ENCODE measurements at places on chromosomes 5 and 9. TPM values are rescaled to one million over a fixed set of nuclear protein-coding genes. Genes with fewer than 3 reads are reported as not detected.

The IRGM gene
- 0.06 TPM for polyA plus RNA-seq

The ZNF169 gene
- polyA plus RNA-seq = 4.0 TPM

The LCP2 gene
- polyA plus RNA-seq = 28.3 TPM

The BAAT gene
- not detected for polyA plus RNA-seq

The TEX48 gene
- not detected for polyA plus RNA-seq

DNA sequence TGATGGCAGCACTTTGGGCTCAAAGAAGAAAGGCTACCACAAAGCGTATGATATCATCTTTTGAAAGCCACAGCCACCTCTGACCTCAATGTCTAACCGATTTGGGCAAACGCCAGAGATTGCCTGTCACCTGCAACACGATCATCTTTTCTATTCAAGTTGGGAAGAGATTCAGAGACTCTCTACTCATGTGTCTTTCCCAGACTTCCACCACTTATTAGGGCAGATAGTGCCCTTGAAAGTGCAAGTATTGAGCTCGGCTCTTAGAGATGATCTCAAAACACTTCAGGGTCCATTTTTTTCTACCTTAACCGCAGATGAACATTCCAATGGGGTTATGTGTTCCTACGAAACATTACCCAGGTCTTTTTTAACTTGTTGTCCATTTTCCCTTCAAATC lies 213.7 kb downstream of the DRD1 start:
- DNase-seq = no peak

DNA sequence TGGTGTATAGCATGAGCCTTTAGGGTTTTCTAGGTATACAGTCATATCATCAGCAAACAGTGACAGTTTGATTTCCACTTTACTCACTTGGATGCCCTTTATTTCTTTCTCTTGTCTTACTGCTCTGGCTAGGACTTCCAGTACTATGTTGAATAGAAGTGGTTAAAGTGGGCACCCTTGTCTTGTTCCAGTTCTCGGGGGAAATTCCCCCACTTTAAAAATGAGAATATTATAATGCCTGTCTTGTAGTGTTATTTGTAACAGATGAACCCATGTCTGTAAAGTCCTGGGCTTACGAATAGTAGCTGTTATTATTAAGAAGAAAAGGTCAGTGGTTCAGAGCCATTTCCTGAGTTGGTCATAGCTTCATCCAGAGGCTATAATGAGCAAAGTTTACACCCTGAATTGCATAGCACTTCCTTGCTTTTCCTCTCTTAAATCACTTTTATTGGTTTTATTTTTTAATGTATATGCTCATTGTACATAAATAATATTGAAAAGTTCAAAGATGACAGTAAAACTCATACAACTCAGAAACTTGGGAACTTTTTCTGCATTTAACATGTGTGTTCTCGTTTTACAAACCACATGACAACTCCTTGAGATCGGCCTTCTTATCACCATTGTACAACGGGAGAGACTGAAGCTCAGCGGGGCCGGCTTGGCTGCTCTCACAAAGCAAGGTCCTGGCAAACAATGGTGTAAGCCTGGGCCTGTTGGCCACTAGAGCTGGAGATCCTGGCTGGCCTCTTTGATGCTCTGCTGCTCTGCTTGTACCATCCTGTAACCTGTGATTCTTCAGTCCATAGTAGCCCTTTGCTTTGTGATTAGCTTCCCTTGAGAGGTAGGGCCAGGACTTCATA lies 85.2 kb downstream of the CYFIP2 start:
- no peak for DNase-seq

DNA sequence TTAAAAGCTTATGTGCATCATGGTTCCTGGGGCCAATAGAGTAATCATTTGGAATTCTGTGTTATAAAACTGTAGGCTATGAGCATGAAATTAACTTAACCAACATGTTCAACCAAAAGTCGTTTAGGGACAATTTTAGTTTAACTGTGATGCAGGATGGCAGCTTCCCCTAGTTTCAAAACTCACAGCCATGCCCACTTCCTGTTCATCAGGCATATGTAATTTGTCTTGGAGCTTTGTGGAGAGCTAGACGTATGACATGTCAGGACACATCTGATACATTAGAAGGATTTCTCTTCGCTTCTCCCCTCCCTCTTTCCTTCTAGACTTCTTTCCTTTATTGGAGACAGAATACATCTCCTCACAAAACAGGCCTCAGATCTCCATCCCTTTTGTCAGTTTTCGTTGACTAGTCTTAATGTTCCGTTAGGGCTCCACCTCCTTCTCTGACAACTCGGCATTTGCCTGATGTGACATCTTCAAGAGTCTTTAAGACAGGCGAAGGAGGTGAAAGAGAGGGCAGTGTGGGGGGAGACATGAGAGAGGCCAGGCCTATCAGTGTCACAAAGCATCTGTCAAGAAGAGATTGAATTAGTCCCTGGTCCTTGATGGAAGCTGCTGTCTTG lies 176.0 kb downstream of the MSX2 start:
- DNase-seq = no peak

- no peak for DNase-seq
Observed at GRCh38 chr9:101567725-101568350, 26.9 kb downstream of the PPP3R2 start.

DNA sequence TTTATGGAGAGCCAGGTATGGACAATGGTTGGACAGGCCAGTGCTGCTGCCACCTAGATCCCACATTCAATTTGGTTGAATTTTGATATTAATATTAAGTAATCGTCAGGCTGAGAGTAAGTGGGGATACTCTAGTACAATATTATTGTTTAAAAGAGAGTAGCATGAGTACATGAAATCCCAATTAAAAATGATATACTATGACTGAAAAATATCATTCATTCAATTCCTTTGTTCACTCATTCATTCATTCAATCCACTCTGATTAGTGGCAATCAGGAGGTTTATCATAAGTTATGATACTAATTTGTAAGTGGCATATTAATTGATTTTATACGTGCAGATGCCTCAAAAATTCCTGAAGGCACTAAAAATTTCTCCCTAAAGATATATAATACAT lies 224.2 kb downstream of the DMRT2 start:
- DNase-seq = no peak

GRCh38 chr5:126366199-126366560 lies 57.0 kb upstream of the GRAMD2B start:
- DNase-seq = no peak

- DNase-seq = no peak
Observed at GRCh38 chr5:103271570-103272289, 13.2 kb downstream of the MACIR start.

DNA sequence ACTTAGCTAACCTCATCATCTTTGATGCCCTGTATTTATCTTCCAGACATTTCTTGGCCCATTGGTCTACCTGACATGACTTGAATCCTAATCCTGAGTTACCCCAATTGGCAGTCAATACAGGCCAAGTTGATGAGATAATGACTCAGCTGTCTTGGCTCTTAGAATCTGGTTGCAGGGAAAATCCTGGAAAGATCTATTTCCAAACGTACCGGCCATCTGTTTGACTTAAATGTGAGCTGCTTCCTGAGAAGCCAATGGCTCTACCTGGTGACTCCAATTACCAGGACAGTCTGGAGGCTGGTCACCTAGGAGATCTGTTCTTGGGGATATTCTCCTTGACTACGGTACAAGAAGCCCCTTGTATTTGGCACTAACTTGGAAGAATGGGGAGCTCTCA lies 475.2 kb upstream of the BRINP1 start:
- no peak for DNase-seq

DNA sequence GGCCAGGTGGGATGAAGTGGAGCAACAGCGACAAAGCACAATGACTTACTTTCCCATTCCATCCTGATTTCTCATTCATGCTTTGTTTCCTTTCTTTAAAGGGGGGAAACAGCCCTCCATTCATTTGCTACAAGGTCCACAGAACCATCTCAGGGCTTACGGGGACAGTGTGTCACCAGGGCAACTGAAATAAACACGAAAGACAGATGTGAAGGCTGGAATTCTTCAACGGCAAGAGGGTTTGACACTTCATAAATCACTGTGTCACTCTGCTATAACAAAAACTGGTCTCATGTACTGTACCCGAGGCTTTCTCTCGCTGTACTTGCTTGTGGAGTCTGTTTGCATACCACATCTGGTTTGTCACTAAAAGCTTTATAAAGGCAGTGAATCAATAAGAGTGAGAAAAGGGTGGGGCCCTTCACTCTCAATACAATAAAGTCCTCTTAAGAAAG lies 150.8 kb downstream of the EFNA5 start:
- no peak for DNase-seq

DNA sequence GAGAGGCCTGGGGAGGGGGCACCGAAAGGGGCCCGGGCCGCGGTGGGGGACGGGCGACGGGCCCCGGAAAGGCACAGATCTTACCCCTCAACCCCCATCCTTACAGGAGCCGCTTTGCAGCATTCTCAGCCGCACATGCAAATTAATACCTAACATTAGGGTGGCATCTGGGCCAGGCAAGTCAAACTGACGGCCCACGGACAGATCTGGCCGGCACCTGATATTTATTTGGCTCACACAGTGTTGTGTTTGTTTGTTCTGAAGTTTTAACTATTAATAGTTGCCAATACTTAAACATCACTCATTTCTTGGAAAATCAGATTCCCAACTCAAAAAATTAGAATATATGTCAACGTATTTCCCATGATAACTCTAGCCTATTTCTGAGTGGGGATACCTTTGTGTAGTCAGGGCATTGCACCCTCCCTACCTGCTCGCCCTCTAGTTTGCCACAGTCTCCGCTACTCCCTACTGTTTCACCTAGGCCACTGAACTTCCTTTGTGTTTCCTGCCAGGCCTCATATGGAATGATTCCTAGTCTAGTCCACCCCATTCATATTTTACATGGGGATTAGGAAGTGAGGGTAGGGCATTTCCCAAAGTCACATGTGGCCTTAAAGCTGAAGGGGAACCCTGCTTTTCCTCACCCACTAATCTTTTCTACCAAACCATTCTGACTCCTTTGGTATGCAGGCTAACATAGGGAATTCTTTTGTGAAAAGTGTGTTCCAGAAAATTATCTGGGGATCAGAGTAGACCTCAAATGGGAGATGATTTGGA lies 71.9 kb upstream of the LARP1 start:
- DNase-seq = no peak
